NCI-H1048 (cell line): ENCODE measurements at places on chromosomes 6 and 20.

GRCh38 chr6:35218021-35218420, 4.3 kb downstream of the SCUBE3 start:
- DNase-seq, result no peak

GRCh38 chr6:137944793-137945498, 77.9 kb downstream of the TNFAIP3 start:
- DNase-seq, result no peak

DNA sequence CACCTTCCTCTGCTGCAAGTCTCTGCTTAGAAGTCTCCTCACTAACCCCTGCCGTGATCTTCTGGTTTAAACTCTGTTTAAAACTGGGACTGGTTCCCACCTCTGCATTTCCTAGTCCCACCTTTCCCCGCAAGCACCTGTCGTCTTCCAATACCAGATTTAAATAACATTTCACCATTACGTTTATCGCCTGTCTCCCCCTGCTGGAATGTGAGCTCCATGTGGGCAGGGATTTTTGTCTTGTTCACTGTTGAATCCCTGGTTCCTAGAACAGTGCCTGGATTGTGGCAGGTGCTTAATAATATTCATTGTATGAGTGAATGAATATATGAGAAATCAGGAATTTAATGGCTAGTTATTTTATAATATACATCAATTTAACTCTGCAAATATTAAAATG, 2.7 kb downstream of the GUCA1A start:
- DNase-seq, result no peak

GRCh38 chr6:89082486-89082891, 1.9 kb downstream of the PNRC1 start:
- DNase-seq, result no peak

GRCh38 chr6:34543421-34543820, 12.7 kb downstream of the SPDEF start:
- DNase-seq, result no peak

GRCh38 chr6:135073217-135073616, 18.6 kb upstream of the HBS1L start:
- DNase-seq, result no peak

- DNase-seq, result no peak
These were observed 18.7 kb downstream of the ERGIC3 start for GRCh38 chr20:35560541-35560940.

DNA sequence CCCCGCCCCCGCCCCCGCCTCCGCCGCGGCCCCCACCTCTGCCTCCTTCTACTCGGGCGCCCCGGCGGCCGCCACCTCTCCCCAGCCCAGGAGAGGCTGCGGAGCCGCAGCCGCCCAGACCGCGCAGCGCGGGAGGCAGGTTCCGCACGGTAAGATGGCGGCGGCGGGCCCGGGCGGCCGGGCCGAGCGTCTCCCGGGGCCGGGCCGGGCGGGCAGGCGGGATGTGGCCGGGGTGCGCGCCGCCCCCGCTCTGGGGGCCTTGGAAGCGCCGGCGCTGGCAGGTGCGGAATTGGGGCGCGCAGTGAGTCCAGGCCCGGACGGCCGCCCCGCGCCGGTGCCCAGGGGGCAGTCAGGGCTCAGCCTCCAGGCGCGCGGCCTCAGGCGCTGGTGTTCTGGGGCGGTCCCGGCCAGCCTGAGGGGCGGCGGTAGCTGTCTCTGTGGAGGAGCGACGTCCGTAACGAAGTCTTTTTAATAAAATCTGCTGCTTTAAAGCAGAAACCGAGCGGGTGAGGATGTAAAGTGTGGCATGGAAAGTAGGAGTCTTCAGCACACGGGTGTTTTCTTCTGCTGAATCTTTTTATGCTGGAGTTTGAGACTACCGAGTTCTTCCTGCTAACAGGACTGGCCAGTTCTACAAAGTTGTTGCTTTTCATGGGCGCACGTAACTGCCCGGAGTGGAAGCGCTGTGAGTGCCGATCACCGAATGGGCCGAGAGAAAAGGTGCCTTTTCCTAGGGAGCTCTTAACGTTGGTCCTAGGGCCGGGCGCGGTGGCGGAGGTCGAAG, at the start of gene GID8:
Gene GID8, plus strand, starts transcription at position 43 of the 784 bp plus-strand sequence. CDS start 3,356 bp downstream, outside the sequence.
- no peak for DNase-seq

GRCh38 chr6:12077021-12077710, 65.1 kb downstream of the HIVEP1 start:
- DNase-seq, result no peak

GRCh38 chr20:7710440-7710839, 229.8 kb downstream of the HAO1 start:
- DNase-seq, result no peak

DNA sequence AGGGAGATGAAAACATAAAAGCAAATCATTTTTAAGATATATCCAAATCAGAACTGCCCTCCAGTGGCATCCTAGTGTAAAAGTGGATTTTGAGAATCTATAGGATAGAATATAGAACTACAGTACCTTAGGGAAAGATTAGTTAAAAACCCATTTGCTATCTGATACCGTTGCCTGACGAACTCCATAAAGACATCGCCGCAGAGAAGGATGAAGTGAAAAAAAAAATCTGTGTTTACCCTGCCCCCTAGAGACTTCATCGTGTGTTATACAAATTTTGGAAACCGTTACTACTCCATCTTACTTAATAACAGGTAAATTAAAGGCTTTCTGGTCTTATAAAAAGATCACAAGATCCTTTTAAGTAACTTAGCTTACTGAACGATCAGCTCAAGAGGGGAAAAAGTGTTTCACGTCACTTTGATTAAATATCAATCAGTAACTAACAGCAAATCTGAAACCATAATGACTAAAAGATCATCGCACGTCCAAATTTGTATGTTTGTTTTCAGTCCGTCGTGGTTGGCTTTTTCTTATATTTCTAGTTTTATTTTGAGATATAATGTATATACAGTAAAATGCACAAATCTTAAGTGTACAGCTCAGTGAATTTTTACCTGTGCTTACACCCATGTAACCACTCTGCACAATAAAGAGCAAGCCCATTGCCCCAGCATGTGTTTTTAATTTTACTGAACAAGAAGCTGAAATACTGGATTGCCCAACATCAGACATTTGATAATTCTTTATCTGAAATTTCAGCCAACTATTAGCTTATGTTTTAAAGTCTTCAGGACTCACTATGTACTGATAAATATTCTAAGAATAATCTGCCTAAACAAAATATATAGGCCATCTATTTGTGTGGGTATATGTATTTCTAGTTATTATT, 881 bp upstream of the MCM3 start:
- no peak for DNase-seq

- no peak for DNase-seq
These were observed 55.3 kb downstream of the DLL1 start for GRCh38 chr6:170235391-170236125.

DNA sequence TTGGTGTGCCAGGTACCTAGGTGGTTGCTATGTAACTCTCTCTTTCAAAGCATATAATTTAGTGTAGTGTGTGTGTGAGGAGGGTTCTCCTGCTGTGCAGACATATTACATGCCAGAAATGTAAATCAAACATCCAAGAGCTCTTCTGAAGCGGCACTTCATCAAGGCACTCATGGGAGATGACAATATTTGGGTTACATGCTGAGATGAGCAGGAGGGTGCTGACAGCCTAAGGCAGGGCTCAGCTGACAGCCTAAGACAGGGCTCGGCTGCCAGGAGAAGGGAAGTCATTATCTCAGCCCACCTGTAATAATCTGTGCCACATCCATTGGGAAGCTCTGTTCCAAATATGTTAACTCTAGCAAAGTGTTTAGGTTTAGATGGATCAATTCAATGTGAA, 39.1 kb downstream of the ADGRF5 start:
- no peak for DNase-seq

- no peak for DNase-seq
These were observed 15.4 kb downstream of the LINC00237 start for GRCh38 chr20:21090721-21091120.

DNA sequence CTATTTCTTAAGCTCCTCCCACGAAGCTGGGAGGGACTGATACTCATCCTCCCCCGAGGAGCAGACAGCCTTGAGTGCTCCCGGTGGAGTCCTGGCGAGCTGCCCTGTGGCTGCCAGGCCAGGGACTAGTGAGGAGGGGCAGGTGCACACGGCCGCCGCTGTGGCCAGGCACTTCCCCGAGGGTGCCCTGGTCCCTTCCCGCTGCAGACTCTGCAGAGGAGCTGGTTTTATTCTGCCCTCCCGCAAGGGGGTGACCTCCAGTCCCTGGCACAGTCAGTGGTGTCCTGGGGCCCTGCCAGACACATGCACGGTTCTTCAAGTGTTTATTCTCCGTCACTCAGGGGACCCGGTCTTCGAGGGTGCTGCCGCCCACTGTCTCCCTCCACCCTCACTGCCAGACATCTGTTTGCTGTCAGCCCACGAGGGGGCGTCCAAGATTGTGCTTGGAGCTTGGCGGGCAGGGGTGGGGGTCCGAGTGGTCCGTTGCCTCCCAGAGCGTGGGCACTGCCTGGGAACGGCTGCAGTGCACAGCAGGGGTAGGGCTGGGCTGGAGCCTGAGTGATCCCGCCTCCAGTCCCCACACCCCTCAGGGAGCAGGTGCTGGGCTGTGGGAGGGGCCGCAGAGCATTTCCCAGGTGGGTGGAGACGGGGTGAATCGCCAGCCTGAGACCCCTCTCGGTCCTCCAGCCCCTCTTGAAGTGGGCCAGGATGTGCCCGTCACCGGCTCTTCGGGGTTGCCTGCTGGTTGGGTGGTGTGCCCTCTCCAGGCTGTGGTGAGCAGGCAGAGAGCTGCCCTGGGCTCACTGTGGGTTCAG, 3.1 kb upstream of the CABLES2 start:
- DNase-seq, result no peak

DNA sequence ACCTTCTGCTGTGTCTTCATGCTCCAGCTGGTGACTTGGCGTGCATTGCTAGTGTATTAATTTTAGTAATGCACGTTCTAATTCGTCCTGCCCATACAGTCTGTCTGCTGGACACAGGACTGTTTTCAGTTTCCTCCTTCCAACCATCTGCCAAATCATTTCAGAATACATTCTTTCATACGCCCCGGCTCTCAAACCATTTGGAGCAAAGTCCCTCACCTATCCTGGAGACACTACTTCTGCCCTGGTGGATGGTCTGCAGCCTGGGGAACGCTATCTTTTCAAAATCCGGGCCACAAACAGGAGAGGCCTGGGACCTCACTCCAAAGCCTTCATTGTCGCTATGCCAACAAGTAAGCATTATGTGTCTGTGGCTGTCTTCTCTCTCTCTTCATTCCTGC, 60.5 kb downstream of the FNDC1 start:
- no peak for DNase-seq
